DMS 273 treated with DMSO at 0.1 percent for 48 hours (cell line): ENCODE measurements at places on chromosomes 7 and 10.

DNA sequence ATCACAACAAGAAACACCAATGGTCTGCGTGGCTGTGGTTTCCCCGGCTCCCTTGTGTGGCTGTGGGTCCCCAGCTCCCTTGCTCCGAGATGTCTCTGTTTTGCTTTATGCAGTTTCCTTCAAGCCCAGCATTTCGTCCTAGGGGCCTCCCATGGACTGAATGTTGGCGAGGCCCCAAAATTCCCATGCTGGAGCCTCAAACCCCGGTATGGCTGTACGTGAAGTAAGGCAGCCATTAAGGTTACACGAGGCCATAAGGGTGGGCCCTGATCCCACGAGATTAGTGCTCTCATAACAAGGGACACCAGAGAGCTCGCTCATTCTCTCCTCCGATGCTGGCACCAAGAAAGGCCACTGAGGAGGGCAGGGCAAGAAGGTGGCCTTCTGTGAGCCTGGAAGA is 44.6 kb downstream of the INSIG1 start:
- no peak for DNase-seq

GRCh38 chr7:96332325-96332724 is 10.4 kb upstream of the SLC25A13 start:
- no peak for DNase-seq

DNA sequence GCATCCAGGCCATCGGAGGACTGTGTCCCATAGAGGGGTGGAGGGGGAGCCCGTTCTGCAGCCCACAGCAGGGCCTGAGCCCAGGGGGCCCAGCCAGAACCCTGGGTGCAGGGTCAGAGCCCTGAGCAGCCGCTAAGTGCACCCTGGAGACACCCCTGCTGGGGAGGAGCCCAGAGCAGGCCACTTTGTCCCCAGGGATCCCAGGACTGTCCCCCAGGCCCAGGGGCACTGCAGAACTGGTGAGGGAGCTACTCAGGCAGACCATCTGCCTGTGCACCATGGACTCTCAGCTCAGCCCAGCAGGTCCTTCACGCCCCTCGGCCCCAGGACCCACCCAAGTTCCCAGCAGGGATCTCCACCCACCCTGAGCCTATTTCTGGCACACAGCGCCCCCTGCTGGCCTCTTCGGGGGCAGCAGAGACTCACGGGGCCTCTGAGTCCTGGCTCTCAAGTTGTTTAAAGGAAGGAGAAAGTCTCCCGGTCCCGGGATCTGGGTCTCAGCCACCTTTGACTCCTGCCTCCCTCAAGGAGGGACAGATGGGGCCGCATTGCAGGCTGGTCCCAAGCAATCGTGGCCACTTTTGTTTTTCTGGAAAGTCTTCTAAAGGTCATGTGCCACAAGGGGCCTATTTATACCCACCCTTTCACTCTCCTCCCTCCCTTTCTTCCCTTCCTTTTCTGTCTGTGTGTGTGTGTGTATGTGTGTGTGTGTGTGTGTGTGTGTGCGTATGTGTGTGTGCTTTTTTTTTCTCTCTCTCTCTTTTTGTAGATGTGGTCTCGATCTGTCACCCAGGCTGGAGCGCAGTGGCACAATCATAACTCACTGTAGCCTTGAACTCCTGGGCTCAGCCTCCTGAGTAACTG is 90.3 kb downstream of the MYL10 start:
- peak; percentile 32 for DNase-seq

DNA sequence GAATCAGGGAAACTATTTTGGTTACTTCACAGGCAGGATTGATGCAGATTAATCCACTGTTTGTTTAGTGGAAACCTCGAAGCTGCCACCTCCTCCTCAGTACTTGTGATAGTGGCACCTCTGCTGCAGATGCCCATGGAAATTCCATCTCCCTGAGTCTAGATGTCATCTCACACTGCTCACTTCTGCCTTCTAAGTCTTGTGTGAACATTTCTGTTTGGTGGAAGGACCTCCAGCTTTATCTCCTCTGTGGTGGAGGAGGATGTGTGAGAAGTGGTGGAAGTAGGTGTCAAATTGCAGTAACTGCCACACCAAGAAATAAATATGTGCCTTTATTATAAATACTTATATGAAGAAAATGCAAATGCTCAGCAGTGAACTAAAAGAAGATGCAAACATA is 25.8 kb upstream of the GPR141 start:
- DNase-seq = no peak

- DNase-seq = no peak
Measured at GRCh38 chr10:30476511-30477155, 42.6 kb downstream of the MAP3K8 start.

- DNase-seq = no peak
Measured at GRCh38 chr10:62243647-62243997, 25.0 kb downstream of the RTKN2 start.

DNA sequence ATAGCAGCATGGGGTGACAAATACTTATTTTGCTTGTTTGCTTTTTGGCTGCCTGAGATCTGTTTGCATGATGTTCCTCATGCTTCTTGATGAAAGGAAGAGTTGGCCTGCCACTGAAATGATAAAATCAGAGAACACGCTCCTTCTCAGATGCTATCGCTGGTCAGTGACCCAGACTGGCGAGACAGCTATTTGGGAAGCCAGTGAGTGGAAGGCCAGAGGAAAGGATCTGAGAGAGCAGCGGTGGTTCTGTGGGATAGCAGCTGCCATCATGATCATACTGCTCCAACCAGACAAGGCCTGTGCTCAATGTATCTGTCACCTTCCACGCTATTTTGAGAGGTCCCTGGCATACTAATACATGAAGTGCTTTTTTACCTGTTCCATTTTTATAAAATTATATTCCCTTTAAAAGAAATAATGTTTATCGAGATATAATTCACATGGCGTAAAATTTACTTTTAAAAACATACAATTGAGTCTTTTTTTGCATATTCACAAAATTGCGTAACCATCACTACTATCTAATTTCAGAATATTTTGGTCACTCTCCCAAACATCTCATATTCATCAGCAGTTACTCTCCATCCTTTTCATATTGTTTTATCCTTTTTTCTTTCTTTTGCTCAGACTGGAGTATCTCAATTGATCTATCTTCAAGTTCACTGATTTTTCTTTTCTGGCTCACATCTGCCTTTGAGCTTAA is 695.1 kb downstream of the TNS3 start:
- DNase-seq = no peak

DNA sequence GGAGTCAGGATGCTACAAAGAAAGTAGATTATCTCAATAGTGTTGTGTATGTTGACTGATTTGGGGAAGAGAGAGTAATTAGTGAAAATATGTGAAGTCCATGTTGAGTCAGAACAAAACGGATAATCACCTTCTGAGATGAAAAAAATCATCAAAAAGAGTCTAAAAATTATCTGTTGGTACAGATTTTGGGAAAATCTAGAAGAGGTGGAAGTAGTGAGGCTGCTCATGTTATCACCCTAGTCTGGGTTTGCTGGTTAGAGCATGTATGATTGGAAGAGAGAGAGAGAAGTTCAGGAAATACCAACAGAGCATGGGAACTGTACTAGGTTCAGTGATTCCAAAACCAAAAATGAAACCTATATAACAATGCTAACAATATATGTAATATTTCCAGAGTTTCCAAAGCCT is 12.3 kb downstream of the RPA3 start:
- no peak for DNase-seq

DNA sequence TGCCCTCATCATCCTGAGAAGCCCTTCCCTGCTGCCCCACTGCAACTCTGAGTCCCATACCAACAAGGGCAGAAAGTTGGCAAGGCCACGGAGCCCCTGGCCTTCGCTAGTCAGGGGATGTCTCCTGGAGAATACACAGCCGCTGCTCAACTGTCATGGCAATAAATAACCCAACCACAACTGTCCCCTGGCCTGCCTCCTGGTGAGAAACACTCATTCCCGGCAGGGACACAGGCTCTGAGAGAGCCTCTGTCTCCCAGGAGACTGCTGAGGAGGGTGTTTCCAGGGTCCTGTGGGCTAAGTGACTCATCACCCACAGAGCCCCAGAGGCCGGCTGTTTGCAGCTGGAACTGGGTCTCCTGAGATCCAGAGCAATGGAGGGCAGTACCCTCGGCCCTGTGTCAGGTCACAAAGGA is 354.1 kb downstream of the TNS3 start:
- no peak for DNase-seq

DNA sequence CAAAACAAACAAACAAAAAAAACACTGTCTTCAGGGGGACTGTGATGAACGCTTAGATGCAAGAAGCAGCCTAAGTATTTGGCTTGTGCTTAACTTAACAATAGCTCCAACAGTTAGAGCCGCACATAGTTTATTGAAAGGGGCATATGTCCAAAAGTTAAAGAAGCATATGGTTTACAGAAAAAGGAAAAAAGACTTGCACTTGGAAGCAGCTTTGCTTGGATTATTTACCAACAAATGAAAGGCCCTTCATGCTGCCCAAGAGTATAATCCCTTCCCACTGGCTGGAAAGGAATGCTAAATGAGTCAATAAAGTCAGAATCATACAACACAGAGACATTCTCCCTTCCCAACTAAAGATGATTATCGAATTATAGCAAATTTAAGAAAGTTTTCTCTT is 77.9 kb downstream of the GLI3 start:
- DNase-seq = no peak

- no peak for DNase-seq
Measured at GRCh38 chr7:26777385-26777784, 87.0 kb downstream of the SKAP2 start.

- DNase-seq = no peak
Measured at GRCh38 chr10:121754666-121755065, 156.4 kb upstream of the FGFR2 start.

DNA sequence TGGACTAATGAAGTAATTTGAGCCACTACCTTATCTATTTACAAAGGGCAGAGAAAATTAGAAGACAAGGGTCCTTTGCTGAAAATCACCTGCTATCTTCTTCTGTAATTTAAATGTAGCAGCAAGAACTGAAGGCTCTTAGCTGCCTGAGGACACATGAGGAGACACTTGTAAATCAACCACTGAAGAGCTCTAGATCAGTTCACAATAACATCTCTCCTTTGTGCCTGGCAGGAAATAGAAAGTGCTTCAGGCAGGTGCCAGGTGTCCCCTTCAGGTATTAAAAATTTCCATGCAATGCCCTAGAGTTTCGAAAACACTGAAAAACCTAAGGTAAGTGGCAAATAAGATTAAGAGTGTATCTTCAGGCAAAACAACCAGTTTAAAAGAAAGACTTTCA is 474.6 kb downstream of the GRM8 start:
- no peak for DNase-seq

GRCh38 chr7:105006367-105007136 is 7.5 kb upstream of the KMT2E start:
- no peak for DNase-seq

- DNase-seq = no peak
Measured at GRCh38 chr7:152136686-152137085, 111.2 kb downstream of the GALNT11 start.

DNA sequence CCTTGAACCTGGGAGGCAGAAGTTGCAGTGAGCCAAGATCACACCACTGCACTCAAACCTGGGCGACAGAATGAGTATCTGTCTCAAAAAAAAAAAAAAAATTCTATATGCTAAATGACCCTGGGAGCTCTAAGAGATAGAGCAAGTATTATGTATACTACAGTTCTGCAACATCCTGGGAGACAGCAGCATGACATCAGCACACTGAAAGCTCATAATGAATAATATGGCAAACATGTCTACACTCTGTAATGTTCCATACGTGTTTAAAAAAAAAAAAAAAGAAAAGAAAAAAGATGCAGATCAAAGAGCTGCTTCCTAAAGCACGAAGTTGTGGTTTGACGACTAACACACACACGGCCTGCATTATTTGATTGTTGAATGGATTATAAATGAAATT is 72.5 kb downstream of the CUL2 start:
- DNase-seq = no peak

DNA sequence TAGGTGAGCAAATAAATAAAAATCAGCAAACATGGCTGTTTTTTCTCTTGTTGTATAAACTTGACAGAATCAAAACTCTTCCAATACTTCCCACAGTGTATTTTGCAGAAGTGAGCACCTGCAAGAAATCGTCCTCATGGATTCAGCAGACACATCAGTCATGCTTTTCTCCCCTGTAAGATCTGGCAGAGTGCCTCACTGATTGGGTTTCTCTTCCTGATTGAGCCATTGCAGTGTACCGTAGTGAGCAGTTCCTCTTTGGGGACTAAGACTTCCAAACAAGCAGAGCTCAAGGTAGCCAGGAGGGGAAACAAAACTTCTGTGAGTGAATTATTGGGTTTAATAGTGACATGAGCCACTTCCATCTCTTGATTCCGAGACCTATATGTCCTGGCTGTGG is 2.2 kb upstream of the CCDC3 start:
- DNase-seq = no peak

GRCh38 chr10:97022616-97023015 is 163.1 kb downstream of the SLIT1 start:
- DNase-seq = no peak

GRCh38 chr7:139183878-139184338 is 47.1 kb upstream of the UBN2 start:
- no peak for DNase-seq
